ENCODE measurements at places on chromosomes 13 and 19.

- no peak for DNase-seq
Measured at GRCh38 chr19:12723381-12723640, 421 bp downstream of the TNPO2 start.

GRCh38 chr13:29483211-29483610 lies 112.3 kb downstream of the SLC7A1 start:
- no peak for DNase-seq

DNA sequence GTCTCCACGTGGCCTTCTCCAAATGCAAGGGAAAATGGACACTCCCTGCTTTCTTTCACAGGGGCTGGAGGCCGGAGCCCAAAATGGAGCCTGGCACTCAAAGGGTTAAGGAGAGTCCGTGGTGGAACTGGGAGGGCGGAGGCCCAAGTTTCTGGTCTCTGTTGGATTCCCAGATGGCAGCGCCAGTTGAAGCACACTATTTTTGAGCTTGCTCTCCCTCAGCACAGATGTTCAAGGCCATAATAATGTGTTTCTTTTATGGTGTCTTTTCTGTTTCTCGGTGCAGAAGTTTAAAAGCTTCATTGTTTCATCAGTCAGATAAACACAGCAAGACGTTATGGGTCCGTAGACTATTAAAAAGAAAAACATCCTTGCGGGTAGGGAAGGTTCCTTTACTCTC lies 67.6 kb downstream of the TNFRSF19 start:
- DNase-seq = no peak

DNA sequence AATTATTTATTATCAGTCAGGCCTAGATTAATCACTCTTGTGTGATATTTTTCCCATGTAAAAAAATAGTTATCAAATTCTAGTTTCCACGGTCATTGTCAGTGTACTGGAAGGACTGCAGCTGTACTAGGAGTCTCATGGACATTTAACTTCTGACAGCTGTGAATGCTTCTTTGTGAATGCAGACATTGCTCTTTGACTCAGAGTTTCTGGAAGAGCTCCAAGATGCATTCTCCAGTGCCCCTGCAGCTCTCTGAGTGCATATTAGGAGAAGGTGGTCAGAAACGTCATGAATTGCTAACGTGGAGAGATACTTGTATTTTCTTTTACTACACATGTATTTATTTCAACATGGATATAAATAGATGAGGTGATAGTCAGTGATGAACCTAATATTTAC lies 9.7 kb upstream of the SLITRK5 start:
- no peak for DNase-seq

GRCh38 chr13:50611117-50611781 lies 232.2 kb downstream of the DLEU7 start:
- DNase-seq = no peak

DNA sequence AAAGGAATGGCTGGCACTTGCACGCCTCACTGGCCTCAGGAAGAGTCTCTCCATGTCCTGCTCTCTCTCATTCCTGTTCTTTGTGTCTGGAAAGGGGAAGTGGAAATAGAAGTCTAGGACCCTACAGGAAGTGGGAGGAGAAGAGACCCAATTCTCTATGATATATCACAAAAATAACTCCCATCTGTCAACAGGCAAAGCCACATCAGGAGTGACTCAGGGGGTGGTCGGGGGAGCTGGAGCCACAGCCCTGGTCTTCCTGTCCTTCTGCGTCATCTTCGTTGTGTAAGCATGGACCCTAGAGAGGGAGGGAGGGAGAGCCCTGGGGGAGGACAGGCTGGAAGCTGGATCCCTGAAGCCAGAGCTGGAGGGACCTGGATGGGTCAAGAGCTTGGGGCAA lies 3.0 kb downstream of the SIGLEC9 start:
- DNase-seq = no peak

- no peak for DNase-seq
Measured at GRCh38 chr13:99322297-99323103, 15.3 kb upstream of the GPR183 start.

GRCh38 chr13:100182900-100183490 lies 94.1 kb downstream of the PCCA start:
- DNase-seq = no peak

- DNase-seq = no peak
Measured at GRCh38 chr19:56595548-56595899, 422 bp downstream of the ZNF71 start.

GRCh38 chr13:95335667-95336066 lies 34.4 kb upstream of the ABCC4 start:
- no peak for DNase-seq

DNA sequence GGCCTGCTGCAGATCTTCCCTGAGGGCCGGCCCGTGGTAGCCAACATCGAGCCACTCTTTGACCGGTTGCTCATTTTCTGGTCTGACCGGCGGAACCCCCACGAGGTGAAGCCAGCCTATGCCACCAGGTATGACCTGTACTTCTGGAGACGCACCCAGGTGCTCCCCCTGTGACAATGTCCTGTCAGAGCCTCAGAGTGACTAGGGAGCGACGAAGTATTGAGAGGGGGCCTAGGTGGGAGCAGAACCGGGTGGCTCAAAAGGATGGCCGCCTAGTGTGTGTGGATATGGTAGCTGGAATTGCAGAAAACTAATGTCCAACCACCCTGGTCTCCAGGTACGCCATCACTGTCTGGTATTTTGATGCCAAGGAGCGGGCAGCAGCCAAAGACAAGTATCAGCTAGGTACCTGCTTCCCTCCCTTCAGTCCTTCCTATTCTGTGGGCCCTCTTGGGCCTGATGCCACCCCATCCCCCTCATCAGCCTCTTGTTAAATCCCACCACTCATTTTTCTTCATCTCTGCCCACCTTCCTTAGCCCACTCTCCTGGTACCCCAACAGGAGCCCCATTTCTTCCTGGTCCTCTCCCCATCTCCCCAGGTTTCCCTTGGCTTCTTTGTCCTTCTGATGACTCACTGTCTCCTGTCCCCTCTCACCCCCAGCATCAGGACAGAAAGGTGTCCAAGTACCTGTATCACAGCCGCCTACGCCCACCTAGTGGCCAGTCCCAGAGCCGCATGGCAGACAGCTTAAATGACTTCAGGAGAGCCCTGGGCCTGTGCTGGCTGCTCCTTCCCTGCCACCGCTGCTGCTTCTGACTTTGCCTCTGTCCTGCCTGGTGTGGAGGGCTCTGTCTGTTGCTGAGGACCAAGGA lies 8.4 kb downstream of the EGLN2 start:
- no peak for DNase-seq

- no peak for DNase-seq
Measured at GRCh38 chr19:51448411-51449016, 9.7 kb downstream of the SIGLEC8 start.

DNA sequence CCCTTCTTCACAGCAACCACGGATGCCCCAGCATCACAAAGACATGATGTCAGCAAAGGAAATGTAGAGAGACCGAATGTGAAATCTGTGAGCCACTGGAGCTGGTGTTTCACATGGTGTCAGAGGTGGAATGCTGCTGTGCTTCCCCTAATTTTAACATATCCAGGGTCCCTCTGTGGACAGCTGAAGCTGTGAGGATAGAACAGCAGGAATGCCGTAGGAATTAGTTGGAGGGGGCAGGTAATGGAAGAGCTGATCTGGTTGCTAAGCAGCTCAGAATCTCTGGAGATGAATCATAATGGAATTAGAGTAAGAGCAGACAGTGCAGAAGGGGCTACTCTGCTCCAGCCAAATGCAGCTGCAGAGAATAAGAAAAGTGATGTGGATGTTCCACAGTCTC lies 68.9 kb upstream of the ZNF835 start:
- no peak for DNase-seq

DNA sequence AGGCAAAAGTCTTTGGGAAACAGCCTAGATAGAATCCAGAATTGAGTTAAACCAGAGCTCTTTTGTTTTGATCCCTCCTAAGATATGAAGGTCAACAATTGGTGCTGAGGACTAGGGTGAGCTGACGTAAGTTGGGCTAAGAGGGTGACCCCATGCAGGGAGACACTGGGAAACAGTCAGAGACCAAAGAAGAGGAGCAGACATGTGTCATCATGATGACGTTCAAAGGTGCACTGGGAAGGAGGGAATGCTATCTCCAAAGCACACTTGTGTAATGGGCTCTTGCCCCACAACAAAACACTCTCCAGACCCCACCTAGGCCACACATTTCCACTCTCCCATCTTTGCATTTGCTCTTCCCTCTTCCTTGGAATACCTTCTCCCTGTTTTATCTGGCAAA lies 481.4 kb downstream of the COG6 start:
- DNase-seq = no peak

DNA sequence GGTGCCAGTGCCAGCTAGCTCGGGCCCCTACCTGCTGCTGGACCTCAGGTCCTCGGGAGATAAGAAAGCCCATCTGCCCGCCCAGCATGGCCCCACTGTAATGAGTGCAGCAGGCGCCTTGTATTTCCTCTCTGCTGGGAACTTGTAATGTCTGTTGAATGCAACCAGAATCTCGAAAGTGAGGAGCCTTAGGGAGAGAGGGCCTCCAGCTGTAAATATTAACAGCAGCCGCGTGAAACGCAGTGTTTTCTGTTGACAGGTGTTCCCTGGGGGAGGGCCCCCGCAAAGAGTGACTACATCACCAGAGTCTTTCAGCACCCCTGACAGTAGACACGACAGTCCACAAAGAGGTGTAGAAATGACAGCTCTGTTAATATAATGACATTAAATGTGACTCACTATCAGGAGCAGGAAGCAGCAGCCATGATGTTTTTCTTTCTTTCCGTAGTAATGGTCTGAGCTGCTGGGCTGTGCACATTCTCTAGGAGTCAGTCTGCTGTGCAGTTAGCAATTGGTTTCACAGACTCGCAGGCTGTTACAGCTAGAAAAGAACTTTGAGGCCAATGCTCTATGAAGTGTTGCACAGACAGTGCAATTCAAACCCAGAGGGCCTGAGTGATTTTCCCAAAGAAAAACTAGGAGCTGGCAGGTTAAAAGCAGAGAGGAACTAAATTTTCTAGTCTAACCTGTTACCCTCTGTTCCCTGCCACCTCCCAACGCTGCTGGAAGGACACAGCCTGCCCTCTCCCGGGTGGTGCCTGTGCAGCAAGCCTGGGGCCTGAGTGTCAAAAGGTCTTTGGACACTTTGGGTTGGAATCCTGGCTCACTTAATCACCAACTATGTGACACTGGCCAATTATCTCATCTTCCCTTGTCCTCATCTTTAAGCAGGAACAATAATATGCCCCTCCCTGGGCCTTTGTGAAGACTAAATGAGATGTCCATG lies 58.6 kb upstream of the WASF3 start:
- DNase-seq = no peak

- no peak for DNase-seq
Measured at GRCh38 chr13:34913040-34913439, 29.0 kb upstream of the NBEA start.

GRCh38 chr19:8518536-8518935 lies 4.6 kb upstream of the ZNF414 start:
- DNase-seq = no peak

DNA sequence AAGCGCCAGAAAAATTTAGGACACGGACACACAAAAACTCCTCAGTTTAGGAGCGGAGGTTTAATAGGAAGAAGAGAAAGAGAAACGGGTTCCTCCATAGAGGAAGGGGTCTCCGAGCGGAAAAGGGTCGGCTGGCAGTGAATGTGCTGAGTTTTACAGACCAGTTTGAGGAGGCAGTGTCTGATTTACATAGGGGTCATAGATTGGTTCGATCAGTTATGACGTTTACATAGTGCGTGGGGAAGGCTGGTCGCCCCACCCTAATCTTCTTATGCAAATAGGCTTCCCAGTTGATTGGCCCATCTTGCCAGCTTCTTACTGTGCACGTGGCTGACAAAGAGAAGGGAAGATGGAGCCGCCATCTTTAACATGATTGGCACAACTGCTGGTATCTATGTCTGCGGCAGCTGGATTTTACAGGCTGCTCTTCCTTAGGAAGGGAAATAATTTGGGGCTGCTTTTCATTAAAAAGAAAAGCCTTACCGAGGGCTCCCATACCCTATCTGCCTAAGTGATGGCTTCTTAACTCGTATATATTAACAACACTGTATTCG lies 1.2 kb upstream of the ZNF225 start:
- no peak for DNase-seq

DNA sequence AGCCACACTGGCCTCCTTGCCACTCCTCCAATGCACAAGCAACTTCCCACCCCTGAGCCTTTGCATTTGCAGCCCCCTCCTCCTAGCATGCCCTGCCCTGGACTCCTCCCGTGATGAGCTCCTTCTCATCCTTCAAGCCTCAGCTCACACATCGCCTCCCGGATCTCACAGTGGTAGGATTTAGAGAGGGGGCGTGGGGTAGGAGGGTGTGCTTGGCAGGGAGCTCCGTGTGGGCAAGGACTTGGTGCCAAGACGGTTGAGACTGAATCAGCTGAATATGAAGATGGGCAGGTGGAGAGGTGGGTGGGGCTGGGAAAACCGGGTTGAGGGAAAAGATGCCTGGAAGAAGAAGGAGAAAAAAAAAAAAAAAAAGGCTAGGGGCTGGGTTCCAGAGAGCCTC lies 48.4 kb upstream of the ZNRF4 start:
- DNase-seq = no peak

GRCh38 chr19:50187937-50188336 lies 15.5 kb upstream of the MYH14 start:
- no peak for DNase-seq

DNA sequence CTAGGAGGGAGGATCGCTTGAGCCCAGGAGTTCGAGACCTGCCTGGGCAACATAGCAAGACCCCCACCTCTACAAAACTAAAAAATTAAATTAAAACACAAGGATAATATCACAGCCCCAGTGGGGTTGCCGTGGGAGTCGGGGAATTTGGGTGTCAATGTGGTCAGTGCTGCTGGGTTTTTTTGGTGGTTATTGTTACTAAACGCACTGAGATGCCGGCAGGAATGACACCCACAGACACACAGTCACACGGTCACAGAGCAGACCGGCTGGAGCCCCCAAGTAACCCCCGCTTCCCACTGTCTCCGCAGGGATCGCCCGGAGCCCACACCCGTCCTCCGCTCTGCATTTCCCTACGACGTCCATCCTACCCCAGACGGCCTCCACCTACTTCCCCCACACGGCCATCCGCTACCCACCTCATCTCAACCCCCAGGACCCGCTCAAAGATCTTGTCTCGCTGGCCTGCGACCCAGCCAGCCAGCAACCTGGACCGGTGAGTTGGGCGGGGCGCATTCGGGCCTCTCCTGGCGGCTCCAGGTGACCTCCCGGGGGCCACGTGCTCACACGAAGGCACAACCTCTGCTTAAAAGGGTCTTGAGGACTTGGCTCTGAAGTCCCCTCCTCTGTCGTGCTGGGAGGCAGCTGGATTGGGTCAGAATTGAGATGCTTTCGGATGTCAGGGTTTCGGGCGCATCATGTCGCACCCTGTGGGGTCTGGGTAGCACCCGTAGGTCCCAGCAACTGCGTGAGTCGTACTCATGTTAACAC lies 28.0 kb downstream of the SMIM24 start:
- no peak for DNase-seq

All from stimulated activated CD8-positive, alpha-beta memory T cell treated with anti-CD3 and anti-CD28 coated beads, Interleukin-12 subunit alpha, Interleukin-12 subunit beta, amount 100 ng/mL, for 1 hour (primary cell).